ENCODE measurements at places on chromosomes 2 and 18. TPM values are rescaled to one million over a fixed set of nuclear protein-coding genes. Genes with fewer than 3 reads are reported as not detected.

DNA sequence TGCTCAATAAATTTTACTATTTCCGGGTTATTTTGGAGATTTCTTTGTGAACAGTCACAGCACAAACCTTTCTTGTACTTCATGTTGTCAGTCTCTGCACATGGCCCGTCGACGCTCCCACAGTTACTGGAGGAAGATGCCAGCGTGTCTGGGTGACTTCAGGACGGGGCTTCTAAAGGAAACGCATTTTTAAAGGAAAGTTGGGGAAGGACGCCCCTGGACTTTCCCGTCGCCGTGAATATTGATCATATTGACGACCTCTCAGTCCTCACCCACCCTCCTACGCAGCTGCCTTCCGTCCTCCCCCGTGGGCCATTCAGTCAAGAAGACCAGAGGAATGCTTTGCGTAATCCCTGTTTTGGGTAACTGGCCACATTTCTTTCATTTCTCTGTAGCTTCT lies 71.1 kb upstream of the SNTG2 start:
- no peak for DNase-seq

DNA sequence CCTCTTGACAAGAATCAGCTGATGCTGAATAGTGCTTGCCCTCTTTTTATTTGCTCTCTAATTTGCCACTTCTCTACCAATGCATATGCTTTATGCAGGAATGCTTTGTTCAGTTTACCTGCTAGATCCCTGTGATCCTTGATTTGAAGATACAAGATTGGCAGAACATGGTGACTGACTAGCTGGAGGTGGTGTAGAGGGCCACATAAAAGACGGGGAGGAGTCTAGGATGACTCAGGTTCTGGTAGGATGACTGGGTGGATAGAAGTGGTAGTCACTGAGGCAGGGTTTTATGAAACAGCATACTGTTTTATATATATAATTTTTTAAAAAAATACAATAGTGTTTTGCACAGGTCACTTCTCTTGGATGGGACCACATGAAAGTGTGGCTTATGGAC lies 6.3 kb upstream of the ADGRF3 start:
- no peak for DNase-seq

DNA sequence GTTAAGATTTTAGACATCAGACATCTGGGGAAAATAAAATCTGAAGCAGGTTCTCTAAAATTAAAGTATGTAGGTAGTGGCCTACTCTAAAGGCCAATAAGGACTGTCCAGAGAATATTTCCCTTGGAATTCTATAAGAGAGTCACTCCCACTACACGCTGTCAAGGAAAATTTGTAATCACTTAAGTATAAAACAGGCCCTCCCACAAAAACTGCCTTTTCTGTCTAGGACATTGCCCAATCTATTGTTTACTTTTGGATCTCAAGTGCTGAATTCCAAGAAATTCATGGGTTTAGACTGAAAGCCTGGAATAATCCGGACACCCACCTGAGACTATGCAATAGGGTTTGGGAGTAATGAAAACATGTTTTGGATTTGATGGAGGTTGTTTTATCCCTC lies 1.7 kb upstream of the SRBD1 start:
- DNase-seq, result no peak

The MAPRE3 gene
- total RNA-seq, result 1.8 TPM

DNA sequence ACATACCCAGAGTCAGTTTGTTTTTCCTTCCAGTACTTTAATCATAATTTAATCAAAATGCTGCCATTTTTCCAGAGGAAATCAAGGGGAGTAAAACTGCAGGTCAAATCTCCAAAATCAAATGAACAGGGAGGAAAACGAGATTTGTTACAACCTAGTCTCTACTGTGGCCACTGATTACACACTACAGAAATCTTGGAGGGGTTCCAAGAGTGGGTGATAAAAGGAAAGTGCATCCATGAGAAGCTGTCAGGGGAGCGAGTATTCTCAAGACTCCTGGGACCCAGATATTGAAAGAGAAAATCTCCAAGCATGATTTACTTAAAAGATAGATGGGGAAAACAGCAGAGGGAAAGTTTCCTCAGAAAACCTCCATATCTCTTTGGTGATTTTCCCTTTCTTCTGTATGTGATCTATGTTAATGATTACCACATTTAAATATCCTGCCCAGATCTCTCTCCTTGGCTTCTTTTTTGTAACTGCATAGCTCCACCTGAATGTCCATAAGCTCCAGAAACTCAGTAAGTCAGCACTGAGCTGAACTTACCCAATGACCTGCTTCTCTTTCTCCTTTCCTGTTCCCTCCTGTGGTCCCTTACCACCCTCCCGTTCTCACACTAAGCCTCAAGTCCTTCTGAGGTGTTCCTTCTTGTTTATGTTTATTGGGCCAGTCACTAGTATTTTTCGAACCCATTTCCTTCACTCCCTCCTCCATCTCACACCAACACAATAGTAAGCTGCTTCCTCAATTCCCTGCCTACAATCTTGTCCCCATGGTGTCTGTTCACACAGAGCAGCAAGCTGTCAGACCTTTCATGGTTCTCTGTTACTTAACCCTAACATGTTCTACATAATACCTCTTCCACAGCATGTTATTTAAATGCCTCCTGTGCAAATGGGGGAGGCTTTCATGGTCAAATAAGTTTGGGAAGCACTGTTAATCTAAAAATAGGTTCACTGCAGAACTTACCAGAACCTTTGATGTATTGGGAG lies 73.9 kb upstream of the TWSG1 start:
- no peak for DNase-seq

The CSRNP3 gene
- total RNA-seq, result not detected

GRCh38 chr2:38709567-38710194 lies 41.5 kb downstream of the SRSF7 start:
- no peak for DNase-seq

- no peak for DNase-seq
These were observed 86.5 kb upstream of the ACAA2 start for GRCh38 chr18:49899657-49900330.

The REG3A gene
- total RNA-seq, result not detected

Data from activated T-helper 2 cell treated with anti-CD3 and anti-CD28 coated beads, Interferon-gamma antibody, Interleukin-2, Interleukin-4, amounts not matched to agents 10 μg/mL and 5 μg/mL and 100 μg/mL, durations not matched to agents 14 hours and 24 hours and 36 hours (primary cell).